Fibroblast of skin of back (primary cell): ENCODE measurements at places on chromosomes 7 and 10.
A peak's percentile ranks its signal among the peaks of the same experiment; 100 is the strongest.

DNA sequence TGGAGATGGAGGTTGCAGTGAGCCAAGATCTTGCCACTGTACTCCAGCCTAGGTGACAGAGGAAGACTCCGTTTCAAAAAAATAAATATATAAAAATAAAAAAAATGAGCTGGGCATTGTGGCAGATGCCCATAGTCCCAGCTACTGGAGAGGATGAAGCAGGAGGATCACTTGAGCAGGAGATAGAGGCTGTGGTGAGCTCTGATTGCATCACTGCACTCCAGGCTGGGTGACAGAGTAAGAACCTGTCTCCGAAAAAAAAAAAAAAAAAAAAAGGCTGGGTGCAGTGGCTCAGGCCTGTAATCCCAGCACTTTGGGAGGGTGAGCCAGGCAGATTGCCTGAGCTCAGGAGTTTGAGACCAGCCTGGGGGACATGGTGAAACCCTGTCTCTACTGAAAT lies 11.8 kb downstream of the ZNF487 start:
- no peak for DNase-seq

- DNase-seq = no peak
These were observed 6.7 kb downstream of the NRP1 start for GRCh38 chr10:33327751-33328150.

GRCh38 chr7:37208528-37208927 lies 240.1 kb downstream of the ELMO1 start:
- peak; percentile 49 for DNase-seq

DNA sequence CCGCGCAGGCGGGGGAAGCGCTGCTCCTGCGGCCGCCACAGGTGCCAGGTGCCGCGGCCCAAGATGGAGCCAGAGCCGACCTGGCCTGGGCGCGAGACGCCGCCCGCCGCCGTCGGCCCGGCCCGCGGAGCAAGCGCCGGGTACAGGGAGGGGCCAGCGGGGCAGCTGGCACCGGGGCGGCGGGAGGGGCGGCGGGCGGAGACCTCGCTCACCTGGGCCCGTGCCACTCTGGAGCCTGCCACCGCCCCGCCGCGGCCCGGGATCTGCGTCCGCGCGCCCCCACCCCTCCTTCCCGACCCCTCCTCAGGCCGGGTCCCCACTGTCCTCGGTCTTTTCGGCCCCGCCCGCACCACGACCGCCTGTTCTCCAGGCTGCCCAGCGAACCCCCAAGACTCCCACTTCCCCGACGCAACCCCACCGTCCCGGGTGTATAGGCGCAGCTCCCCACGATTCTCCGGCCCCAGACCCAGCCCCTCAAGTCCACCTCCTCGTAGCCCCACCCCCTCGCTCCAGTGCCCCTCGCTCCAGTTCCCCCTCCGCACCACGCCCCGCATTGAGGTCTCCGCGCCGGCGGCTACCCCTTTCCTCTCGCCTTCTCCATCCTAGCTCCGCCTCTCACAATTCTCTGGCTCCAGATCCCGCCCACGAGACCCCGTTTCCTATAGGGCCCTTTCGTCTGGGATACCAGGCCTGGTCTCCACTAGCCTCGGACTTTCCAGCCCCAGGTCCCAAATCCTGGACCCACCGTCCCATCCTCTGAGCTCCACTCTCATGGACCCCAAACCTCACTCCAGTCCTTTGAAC lies at the start of gene GPRIN2:
TSS of gene GPRIN2 (minus strand) at position 144 of the 804 bp plus-strand sequence. CDS start 5,922 bp downstream, outside the sequence.
- no peak for DNase-seq

DNA sequence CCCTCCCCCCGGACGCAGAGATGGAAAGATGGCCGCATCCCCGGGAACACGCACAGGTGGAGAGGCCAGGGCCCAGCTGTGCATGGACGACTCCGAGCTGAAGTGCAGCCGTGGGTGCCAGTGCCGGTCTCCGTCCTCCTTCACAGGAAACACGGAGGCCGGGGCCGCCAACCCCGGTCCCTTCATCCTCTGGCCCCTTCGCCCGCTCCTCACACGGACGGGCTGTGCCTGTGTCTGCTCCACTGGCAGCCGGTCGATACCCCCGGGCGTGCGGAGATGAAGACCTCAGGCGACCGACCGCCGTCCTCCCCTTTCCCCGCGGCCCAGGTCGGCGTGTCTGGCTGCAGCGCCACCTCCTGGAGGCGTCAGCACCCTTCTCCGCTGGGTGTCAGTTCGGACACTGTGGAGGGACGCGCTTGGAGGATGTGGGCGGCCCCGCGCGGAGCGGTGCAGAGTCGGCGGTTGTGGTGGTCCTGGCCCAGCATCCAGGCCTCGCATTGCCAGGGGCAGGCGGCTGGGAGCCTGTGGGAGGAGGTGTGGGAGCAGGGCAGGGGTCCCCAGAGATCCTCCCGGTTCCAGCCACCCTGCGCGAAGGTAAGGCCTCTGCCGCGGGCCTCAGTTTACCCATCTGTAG lies 9.9 kb downstream of the ZNF511 start:
- DNase-seq = peak; percentile 58

- DNase-seq = no peak
These were observed 38.9 kb downstream of the TSPAN14 start for GRCh38 chr10:80492848-80493521.

GRCh38 chr7:53111031-53111430 lies 75.6 kb downstream of the POM121L12 start:
- no peak for DNase-seq

GRCh38 chr7:137862964-137863363 lies 16.2 kb upstream of the DGKI start:
- DNase-seq = no peak

DNA sequence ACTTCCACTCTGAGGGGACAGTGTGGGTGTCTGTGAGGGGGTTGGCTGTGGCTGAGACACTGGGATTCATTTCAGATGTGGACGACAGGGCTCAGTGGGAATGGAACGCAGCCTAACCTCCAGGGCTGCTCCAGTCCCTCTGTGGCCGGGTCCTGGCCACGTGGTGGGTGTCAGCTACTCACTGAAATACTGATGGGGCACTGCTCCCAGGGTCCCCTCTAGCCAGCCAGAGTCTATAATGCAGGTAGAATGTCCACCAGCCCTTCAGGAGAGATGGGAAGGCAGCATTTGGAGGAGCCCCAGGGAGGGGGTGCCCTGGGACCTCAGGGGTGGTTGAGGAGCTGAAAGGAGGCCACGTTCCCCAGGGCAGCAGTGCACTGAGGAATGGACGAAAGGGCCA lies 87.2 kb upstream of the LANCL2 start:
- no peak for DNase-seq

DNA sequence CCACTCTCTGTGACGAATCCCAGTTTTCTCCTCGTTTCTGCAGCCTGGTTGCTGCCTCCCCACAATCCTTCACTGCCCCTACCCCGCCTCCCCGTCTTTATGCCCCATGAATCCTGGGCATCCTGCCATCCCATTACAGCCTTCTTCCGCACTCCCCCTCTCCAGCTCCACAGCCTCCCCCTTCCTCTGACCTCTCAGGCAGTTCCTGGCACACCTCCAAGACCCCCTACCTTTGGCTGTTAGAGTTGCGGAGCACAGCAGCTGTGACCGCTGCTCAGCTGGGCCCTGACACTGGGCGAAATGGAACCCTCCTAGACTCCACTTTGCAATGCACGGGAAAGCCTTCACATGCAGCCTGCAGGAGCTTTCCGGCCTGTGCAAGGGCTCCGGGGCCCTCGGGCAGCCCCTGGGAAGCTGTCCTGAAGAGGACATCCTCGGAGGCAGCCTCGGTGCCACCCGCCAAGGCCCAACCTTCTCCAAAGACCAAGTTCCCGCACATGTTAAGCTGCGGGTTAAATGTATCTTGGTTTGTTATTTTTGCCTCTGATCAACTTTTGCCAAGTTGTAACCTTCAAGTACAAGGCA lies 400.7 kb upstream of the MKI67 start:
- DNase-seq = no peak

- DNase-seq = no peak
These were observed 504.5 kb downstream of the XPNPEP1 start for GRCh38 chr10:109418795-109419194.

GRCh38 chr7:38360776-38361175 lies 87.3 kb upstream of the TARP start:
- DNase-seq = no peak

- DNase-seq = no peak
These were observed 77.4 kb downstream of the PRKAG2 start for GRCh38 chr7:151799506-151799905.

GRCh38 chr10:61923210-61923949 lies 21.9 kb downstream of the ARID5B start:
- peak; percentile 44 for DNase-seq

- no peak for DNase-seq
These were observed 27.7 kb downstream of the ZNF775 start for GRCh38 chr7:150406567-150407421.

GRCh38 chr10:32937911-32938424 lies 20.1 kb downstream of the ITGB1 start:
- peak; percentile 62 for DNase-seq

DNA sequence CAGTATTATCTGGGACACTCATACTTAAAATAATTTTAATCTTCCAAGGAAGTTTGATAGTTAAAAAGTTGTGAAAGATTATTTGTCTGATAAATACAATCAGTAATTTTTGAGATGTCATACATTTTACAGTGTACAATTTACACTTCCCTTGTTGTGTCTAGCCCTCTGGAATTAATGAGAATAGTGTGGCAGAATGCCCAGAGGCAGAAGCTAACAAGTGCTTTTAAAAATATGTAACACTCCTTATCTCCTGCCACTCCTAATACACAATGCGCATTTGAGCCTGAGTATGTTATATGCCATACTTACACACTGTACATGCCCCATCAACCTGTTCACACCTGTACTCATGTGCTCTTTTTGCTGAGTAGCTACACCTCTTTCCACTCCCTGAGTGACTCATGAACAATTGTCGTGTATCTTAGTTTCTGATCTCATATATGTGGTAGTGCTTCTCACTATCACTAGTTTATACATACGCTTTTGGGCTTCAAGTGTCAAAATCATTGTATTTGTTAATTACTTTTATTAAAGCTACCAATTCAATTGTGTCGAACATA lies 106.9 kb upstream of the GNAI1 start:
- DNase-seq = no peak

DNA sequence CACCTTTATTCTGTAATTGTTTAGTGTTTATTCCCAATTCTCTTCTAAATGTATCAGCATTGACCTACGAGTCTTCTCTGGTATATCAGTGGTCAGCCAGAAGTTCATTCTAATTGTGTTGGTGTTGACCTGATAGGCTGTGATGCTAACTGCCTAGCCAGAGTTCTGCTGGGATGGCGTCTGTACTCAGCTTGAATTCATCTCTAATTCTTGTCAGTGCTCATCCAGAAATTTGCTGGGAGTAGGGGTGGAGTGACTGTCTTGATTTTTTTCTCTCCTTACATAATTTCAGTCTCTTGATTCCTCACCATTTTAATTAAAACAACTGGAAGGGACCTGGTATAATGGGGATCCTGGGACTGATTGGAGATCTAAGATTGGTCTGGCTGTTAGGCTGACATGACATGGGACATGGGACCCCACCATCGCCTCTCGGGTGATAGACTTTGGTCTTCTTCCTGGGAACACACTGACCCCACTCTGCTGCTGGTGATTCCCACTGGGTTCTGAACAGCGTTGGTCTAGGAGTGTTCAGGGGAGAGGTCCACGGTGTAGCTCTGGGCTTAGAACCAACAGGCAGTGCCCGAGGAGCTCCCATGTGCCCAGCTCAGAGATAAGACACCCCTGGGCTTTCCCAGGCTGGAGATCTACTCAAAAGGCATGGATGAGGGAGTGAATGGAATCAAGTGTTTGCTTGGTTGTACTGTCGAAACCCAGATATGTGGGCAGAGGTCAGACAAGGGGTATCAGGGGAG lies 3.8 kb downstream of the NEURL1 start:
- no peak for DNase-seq

DNA sequence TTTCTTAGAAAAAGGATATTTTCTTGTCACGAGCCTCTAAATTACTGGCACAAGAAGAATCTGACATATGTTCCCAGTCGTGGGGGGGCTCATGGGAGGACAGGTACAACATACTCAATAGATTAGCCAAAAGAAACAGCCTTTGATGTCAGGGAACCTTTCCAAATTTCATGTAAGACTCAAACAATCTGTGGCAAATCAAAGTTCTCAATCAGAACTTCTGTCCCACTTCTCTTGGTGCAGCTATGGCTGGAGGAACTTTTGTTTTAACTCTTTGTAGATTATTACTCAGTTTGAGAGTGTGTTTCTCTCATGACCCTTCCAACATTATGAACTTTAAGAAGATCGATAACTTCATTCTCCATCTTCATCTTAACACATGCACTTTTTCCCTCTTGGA lies 114.3 kb upstream of the ARID5B start:
- no peak for DNase-seq

- no peak for DNase-seq
These were observed 4.9 kb downstream of the FAM149B1 start for GRCh38 chr10:73172867-73173266.

- DNase-seq = no peak
These were observed 104.1 kb upstream of the PCBD1 start for GRCh38 chr10:70992436-70992835.

GRCh38 chr10:12690525-12691126 lies 310.9 kb downstream of the CCDC3 start:
- no peak for DNase-seq

DNA sequence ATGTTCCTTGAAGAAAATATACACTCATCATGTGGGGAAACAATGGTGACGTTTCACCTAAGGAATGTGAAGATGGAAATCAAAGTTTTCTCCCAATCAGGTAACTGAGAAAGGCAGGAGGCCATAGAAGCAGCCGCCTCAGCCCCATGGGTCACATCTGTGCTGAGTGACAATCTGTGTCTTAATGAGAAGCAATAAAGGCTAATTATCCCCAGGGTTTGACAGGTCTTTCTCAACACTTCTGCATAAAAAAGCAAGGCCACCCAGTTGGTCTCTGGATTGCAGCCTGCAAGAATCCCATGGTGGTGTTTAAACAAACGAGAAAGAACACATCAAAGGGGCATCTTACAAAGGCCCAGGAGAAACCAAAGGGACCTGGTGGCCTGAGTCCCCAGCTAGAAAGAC lies 91.1 kb upstream of the TNS3 start:
- no peak for DNase-seq

- DNase-seq = no peak
These were observed 67.5 kb downstream of the DNAJC12 start for GRCh38 chr10:67770537-67770936.

GRCh38 chr10:35909121-35909720 lies 267.1 kb upstream of the FZD8 start:
- no peak for DNase-seq

- no peak for DNase-seq
These were observed 22.0 kb upstream of the MYL10 start for GRCh38 chr7:101651112-101651511.

- no peak for DNase-seq
These were observed 301.9 kb upstream of the GALNT17 start for GRCh38 chr7:70830060-70830395.

- peak; percentile 21 for DNase-seq
These were observed 176.2 kb upstream of the ZMIZ1 start for GRCh38 chr10:78892338-78893176.
